NCI-H2029 treated with DMSO at 0.1 percent for 48 hours (cell line): ENCODE measurements at places on chromosomes 7 and 10.

DNA sequence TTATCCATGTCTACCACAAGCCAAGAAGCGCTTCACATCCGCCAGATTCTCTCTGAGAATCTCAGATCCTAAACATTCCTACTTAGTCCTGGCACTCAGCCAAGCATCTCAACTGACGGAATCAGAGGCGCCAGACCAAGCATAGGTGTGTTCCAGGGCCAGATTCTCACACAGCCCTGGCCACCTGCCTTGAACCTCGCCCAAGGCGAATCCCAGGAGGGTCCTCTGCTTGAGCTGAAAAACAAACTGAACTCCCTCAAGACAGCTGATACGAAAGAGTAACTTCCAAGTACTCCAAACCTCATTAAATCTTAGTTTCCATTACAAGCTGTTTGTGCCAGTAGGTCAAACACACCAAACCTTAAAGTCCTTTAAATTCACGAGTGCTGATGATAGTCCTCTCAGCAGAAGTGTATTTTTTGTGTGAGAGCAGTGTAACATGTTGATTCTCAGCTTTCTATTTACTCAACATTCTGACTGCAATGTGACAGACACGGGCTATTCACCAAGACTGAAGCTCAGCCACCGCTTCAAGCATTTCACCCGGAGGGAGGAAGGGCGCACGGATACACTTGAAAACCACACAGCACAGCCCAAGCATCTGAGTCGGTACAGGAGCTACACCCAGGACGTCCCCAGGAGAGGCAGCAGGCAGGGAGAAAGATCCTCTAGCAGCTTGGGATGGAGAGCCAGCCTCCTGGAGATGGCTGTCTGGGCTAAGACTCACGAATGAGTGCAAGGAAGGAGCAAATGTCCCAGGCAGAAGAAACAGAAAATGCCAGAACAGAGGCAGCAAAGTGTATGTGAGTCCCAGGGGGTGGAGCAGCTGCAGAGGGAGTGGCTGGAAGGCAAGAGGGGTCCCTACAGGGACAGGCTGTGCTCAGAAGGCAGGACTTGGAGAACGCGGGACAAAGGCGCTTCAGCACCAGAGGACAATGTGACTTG is 6.0 kb downstream of the PARD3 start:
- DNase-seq, result peak; percentile 86

GRCh38 chr7:37318541-37318940 is 130.1 kb downstream of the ELMO1 start:
- no peak for DNase-seq

GRCh38 chr7:90945104-90945787 is 319.0 kb upstream of the FZD1 start:
- DNase-seq, result no peak

DNA sequence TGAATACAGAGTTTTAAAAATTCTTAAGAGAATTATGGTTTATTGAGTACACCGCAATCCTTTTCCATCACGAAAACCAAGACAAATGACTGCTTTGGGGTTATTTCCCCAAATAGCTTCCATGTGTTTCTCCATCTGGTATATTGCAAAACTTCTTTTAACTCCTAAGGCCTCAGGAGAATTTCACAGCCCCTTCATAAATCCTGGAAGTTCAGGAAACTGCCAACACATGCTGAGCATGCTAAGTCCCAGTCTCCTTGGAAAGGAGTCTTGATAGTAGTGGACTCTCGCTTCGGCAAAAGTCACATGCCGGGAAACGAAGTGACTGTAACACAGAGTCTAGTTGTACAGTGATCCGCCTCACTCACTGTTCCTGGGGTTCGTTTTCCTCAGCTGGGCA is 88.1 kb upstream of the RSU1 start:
- DNase-seq, result no peak

DNA sequence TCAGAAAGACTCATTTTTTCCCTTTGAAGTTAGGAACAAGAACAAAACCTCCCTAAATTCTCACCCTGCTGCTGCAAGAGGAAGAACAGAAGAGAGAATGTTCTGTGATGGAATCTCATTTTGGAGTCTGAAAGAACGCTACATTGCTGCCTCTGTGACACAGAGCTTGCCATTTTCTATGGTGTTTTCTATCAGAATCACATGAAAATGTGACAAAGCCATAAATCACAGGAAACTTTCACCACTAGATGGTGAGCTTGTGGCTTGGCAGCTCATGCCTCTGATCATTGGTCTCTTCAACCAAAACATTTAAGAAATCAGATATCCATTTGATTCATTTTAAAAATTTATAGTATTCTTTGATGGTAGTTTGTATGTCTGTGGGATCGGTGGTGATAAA is 82.9 kb downstream of the CADPS2 start:
- no peak for DNase-seq

DNA sequence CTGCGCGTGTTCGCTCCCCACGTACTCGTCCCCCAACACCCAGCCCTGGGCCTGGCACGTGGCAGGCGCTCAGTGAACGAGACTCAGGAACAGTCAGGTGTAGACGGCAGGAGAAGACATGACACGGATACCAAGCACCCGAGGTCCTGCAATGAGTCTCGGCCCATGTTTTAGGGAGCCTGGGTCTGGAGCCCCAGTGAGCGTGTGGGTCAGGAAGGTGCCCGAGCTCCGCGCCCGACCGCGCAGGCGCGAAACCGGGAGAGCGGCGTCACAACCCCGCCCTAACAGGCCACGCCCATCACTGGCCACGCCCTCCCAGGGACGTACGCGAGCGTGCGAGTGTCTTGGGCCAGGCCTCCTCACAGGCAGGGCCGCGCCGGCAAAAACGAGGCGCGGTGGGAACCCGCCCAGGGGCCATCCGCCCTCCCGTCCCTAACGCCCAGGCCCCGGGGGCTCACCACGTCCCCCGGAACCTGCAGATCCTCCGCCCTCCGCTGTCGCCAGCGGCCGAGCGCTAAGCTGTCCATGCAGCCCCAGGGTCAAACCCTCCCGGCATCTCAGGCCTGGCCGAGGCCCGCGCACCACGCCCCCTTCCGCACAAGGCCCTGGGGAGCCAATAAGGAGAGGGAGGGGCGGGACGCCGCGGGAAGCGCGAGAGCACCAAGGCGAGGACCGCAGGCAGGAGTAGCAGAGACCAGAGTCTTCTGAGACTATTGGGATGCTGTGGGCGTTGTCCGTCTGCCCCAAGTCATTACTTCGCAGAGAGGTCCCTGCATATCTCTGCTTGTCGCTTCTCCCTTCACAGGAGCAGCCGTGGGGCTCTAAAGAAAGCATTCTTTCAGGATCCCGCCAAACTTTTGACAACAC is at the start of gene C10orf143:
C10orf143 (minus strand) TSS at position 585 of the 867 bp plus-strand sequence; CDS start at position 527, 58 bp downstream.
- DNase-seq, result peak; percentile 79

GRCh38 chr7:91789086-91789485 is 91.4 kb downstream of the MTERF1 start:
- DNase-seq, result no peak

DNA sequence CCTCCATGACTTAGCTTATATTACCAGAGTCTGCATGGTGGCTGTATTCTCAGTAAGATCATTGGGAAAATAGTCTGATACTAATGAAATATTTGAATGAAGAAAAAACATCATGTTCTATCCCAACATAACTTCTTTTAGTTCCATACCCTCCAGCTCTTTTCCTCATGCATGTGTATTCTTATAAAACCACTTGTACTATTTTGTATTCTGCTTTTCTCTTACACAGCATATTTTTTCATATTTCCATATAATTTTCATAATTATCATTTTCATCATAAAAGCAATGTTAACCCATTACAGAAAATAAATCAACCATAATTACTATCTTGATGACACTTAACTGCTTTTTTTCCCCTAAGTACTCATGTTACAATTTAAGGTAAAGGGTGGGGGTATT is 371.2 kb upstream of the LRGUK start:
- DNase-seq, result no peak
